GM06990 (cell line): ENCODE measurements at places on chromosomes 6 and 20.

- no peak for DNase-seq
Observed at GRCh38 chr6:136235233-136235564, 14.9 kb downstream of the MTFR2 start.

DNA sequence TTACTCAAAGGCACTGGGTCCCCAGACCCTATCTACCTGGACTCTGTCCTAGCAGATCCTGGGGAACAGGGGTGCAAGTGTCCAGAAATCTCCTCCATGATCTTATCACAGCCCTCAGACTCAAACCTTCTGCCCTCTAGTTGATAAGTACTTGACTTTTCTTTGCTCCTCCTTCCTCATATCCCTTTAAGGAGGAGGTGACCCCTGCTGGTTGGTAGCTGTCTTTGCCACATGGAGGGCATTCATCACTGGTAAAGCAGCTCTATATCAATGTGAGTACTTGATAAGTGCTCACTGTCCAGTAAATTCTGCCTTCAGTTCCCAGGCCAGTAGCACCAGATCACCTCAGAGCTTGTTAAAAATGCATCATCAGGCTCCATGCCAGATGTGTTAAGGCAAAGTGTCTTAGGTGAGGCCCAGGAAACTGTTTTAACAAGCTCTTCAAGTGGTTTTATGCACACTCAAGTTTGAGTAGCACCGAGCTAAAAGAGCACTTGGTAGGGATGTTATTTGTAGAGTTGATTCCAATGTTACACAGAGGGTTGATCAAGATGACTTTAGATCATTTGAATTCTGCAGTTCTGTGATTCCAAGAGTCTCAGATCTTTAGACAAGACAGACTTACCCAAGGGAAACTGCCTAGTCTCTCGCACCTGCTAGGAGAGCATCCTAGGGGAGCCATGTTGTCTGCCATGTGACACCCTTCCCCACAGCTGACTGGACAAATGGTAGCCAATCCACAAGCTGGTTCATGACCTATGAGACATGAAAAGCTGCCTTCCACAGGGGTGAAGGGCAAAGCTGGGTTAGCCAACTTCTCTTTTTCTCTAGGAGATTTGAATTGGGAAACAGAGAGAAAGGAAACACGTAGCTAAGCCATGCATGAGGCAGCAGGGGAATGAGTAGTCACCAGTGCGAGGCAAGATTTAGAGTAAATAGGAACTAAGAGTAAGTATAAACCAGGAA is 18.6 kb downstream of the TREML2 start:
- DNase-seq, result no peak

DNA sequence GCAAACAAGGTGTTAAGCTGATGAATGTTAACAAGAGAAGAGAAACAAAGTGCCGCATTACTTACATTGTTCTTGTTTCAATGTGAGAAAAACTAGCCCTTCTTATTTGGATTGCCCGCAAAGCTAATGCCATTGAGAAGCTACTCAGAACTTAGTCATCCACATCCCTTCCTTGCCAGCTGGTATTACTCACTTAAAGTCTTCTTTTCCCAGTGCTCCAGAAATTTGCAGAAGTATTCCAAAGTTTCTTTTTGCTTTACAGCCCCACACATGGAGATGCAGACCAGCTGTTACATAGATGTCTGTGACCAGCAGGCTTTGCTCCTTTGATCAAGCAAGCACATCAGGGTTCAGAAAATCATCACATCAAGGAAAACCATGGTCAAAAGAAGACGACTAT is 529.0 kb downstream of the TBC1D32 start:
- DNase-seq, result no peak

DNA sequence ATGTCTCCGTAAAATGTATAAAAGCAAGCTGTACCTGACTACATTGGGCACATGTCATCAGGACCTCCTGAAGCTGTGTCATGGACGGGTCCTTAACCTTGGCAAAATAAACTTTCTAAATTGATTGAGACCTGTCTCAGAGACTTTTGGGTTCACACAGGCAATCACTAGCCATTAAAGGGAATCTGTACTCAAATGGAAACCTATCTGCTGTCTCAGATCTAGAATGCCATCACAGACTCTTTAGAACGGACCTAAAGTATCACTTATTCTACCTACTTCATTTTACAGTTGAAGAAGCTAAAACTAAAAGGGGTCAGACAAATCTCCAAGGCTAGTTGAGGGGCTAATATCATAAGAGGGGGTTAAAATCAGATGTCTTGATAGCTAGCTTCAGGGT is 11.1 kb downstream of the SAMD3 start:
- DNase-seq, result no peak

GRCh38 chr6:72776456-72776855 is 154.6 kb downstream of the KCNQ5 start:
- DNase-seq, result no peak

GRCh38 chr6:160420969-160421556 is 72.9 kb downstream of the SLC22A3 start:
- DNase-seq, result no peak

- peak; percentile 54 for DNase-seq
Observed at GRCh38 chr6:108883172-108883571, 35.0 kb downstream of the ARMC2 start.

DNA sequence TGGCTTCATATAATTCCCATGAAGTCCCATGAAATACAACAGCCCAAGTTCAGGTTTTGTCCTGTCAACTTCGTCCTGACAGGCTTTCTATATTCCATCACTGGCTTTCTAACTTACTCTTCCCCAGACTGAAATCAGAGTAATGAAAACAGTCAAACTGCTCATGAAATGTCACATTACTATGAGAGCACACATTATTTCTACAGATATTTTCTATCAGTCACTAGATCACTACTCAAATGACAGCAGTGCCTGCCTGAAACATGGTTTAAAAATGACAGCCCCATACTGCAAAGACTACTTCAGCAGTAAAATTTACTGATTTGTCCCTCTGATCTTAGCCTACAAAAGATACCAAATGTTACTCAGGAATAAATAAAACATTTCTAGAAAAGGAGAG is 442.9 kb upstream of the SOX4 start:
- DNase-seq, result no peak

DNA sequence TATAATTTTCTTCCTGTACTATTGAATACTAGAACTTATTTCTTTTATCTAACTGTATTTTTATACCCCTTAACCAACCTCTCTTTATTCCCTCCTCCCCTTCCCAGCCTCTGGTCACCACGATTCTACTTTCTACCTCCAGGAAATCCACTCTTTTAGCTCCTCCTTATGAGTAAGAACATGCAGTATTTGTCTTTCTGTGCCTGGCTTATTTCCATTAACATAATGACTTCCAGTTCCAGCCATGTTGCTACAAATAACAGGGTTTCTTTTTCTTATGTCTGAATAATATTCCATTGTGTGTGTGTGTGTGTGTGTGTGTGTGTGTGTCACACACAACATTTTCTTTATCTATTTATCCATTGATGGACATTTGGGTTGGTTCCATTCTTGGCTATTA is 152.3 kb upstream of the OLIG3 start:
- no peak for DNase-seq

DNA sequence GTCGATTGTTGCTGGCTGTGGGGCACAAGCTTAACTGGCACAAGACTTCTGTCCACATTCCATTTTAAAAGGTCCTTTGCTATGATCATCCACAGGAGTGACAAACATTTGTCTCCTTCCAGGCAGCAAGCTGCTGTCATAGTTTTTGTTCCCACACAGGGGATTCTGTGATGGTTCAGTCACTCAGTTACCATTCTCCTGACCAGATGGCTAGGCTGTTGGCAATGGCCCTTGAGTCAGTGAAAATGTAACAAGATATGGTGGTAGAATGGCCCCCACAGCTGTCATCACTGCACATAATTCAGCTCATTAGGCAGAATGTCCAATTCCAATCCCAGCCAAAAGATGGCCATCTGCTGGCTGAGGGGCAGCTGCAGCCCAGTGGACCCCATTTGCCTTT is 13.7 kb downstream of the BPIFA1 start:
- DNase-seq, result no peak

- no peak for DNase-seq
Observed at GRCh38 chr6:129094147-129094546, 211.2 kb downstream of the LAMA2 start.

GRCh38 chr20:63373996-63374395 is 12.8 kb upstream of the CHRNA4 start:
- DNase-seq, result no peak

- no peak for DNase-seq
Observed at GRCh38 chr6:72620871-72621290, 983 bp upstream of the KCNQ5 start.

DNA sequence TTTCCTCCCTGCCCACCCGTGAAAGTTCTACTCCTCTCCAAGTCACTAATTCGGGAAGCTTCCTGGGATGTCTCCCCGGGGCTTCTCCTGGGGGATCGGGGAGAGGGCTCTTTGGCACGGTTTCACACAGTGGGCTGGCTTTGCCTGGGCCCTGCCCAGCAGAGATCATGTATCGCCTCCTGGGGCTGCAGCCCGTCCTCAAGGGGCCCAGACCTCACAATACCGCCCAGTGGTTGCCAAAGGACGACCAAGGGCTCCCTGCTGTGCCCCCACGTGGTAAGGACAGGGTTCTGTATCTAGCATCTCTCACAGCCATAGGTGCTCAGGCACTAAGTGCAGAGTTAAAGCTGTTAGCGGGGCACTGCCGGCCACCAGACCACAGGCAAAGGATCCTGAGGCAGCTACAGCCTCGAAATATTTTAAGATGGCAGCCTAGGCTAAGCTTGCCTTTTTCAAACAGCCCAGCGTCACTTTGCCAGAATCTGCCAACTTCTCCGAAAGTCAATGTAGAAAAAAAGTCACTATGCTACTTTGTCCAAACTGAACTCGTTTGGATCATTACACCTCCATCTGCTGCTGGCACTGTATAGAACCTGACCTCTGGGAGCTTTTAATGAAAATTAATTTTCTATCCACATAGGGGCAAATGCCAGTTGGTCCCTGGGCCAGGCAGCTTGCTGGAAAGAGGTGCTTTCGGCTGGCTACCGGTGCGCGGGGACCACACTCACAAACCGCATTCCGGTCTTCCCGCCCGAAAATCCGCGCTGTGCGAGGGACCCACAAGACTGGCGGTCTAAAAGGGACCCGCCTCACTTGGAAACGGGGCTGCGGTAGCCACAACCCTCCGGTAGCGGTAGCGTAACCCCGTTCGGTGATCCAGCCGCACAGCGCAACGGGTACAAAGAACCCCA is 1.3 kb upstream of the NNAT start:
- DNase-seq, result no peak

GRCh38 chr20:10800288-10800687 is 126.5 kb upstream of the JAG1 start:
- DNase-seq, result no peak

DNA sequence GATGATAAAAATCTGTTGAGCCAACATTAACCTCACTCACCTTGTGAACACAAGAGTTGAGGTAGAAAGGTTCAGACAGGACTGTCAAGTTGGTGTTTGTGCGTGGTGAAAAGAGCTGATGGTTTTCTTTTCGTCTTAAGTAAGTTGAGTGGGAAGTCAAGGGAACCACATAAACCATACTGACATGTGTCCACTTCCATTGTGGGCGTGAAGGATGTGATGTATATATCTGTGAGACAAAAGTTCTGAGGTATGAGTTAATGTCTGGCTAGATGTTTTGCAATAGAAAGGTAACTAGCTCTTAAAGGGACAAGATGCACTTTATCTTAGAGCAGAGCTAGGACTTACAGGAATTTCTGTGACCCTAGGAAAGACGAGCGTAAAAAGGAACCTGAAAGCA is 1272.1 kb upstream of the ADGRB3 start:
- no peak for DNase-seq

- no peak for DNase-seq
Observed at GRCh38 chr20:16143596-16143995, 429.7 kb downstream of the KIF16B start.

GRCh38 chr6:78340755-78341154 is 526.6 kb upstream of the IRAK1BP1 start:
- DNase-seq, result no peak

DNA sequence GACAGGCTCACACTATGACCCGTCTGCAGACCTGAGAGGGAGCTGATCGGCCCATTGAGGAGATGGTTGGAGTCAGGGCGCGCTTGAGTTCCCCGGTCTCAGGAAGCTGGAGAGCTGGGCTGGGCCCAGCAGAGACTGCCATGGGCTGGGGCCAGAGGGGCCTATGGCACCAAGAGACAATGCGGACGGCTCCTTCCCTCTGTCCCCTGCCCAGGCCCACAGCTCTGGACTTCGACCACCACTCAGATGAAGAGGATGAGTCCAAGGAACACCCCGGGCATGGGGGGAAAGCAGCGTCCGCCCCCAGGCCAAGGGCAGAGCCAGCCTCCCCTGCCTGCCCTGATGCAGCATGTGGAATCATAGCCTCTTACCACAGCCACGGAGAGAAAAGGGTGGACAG is 40.2 kb upstream of the PHACTR3 start:
- DNase-seq, result no peak

DNA sequence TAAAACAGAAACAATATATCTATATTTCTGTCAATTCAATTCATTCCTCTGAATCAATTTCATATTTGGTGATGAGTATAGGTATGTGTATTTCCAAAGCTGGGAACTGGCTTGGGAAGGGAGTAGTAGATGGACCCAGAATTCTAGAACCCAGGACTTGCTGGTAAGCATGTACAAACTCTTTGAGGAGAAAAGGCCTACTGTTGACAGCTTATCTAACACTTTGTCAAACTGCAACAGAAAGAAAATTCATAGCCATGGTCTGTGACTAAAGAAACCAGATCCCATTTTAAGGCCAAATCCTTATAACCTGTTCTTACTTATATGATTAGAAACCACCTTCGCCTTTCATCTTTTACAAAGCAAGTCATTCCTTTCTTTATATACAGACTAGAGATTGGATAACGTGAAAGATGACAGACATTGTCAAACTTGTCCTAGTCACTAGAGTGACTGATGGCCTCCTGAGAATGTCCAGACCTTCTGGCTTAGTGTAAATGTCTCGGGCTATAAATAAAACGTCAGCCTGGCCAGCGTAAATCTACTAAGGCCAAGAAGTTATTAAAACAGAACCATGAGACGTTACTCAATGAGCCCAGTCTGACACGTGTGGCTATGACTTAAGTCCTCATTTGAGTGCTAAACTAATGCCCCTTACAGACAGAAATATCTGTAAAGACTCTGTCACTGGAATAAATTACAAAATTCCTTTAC is 152.3 kb downstream of the ALDH8A1 start:
- DNase-seq, result no peak

GRCh38 chr6:63272397-63272796 is 47.4 kb downstream of the LGSN start:
- DNase-seq, result no peak

- peak; percentile 60 for DNase-seq
Observed at GRCh38 chr6:36679043-36679833, 724 bp downstream of the CDKN1A start.

DNA sequence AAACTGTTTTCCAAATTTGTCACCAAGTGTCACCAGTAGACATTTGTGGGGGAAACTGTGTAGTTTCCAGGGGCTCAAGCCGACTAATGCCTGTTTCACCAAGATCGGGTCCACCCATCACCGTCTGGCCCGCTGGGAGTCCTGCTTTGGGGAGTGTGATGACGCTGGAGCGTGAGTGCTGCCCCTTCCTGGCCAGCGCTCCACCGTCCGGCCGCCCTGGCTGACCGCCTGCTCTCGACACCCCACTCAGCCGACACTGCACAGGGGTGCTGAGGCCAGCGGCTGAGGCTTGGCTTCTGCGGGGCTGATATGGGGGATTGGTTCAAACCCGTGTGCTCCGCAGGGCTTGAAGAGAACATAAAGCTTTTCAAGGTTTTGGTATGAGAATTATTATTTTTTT is 160.1 kb downstream of the SMOC2 start:
- DNase-seq, result no peak
